ENCODE measurements at places on chromosomes 4 and X.
A peak's percentile ranks its signal among the peaks of the same experiment; 100 is the strongest.

- DNase-seq = no peak
These were observed 68.8 kb downstream of the RTL5 start for GRCh38 chrX:72062916-72063315.

DNA sequence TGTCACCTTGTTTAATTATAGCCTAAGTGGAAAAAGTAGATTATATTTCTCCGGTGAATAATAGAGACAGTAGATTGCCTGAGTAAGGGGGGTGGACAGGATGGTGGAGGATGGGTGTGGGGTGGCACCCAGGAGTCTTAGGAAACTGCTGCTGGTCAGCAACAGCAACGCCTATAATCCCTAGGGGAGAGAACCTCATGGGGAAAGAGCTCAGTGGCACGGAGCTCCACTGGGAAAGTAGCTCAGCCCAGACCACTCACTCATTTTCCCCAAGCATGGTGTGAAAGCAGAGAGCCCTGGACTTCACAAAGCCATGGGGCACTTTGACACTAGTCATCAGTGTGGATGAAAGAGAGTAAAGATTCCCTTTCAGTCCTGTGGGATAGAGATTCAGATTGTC is 31.1 kb downstream of the METTL14 start:
- DNase-seq = no peak

- no peak for DNase-seq
These were observed 31.7 kb upstream of the CRMP1 start for GRCh38 chr4:5924461-5925125.

DNA sequence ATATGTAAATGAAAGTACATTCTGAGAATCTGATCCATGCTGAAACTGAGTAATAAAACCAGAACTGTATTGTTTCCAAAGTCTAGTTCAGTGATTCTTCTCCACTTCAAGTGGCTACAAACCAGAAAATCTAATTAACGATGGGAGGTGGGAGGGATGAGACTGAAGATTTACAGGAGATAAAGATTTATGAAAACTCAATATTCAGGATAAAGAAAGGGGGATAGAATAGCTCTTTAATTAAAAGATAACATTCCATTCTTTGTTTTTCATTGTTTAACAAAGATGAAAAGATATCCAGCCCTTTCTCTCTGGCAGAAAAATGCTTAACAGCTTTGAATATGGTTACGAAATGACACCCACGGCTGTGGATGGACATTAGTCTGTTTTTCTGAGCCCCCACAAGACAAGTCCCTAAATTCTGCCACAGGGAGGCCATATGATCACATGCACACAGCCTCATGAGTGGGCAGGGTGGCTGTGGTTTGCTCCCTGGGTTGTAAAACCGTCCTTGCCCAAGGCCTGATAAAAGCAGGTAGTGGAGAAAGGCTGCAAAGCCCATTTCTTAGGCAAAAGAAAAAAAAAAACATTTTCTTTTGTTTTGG is 36.4 kb downstream of the TMEM150C start:
- peak; percentile 47 for DNase-seq

DNA sequence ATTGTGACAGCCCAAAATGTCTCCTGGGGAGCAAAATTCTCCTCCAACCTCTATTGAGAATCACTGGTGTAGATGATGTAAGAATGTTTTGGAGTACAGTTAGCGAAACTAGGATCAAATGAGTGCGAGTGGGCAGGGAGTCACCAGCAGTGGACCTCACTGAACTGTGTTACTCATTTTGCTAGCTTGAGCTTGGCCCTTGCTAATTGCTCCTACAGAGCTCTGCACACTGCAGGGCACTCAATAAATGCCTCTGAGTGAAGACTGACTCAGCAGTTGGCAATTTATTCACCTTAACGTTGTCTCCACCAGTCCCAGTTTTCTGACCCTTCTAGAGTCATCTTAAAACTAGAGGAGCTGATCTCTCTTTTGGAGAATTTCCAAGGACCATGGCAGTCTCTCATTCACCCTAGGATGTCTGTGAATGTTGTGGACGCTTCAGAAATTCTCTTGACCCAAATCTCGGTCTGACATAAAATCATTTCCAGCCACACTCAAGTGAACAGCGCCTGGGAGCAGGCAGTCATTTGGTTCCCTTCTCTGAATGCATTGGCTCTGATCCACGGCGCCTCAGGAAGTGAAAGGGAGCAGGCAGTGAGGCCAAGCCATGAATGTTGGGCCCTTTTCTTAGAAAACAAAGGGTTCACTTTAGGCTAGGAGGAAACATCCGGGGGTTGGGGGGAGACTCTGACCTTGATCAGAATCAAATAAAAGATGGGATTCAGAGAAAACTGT is 148.1 kb downstream of the NWD2 start:
- peak; percentile 9 for DNase-seq

DNA sequence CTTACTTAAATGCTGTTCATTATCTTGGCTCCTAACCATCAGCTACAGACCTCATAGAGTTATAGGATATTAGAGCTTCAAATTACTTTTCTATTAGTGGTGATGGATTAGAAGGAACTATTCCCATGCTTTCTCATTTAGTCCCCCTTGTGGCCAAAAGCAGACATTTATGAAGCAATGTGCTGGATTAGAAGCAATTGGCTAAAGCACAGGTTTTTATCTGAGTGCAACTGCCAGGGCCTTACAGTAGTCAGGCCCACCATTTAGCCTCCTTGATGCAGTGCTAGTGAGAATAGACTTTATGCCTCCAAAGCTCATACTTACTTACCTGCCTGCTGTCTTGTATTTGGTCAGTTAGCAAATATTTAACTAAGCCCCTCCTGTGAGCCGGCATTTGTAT is 93.0 kb downstream of the TSPAN7 start:
- DNase-seq = peak; percentile 25

DNA sequence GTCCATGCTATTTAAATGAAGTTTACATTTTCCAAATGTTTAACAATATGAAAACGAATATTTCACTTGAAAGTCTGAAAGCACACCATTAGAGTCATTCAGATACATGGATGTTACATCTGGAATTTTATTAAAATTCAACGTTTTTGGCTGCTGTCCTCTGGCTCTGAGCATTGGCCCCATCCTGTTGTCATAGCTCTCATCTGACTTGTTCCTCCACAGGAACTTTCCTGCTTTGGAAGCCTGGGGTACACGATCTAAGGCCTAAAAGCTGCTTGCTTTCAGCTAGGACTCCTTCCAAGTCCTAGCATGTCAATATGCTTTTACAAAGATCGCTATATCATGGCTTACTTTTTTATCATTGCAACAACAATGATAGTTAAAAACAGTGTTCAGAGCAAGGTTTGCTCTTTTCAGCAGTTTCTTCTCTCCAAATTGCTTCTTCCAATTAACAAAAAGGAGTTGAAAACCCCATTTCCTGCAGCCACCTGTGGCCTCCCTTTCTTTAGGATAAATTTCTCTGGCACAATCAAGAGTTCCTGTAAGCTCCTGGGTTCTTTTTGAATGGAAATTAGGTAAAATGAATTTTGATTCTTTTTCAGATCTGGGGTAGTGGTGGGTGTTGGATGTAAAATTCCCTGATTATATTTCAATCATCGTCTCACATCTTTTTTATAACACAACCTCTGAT is 413.4 kb upstream of the AGA start:
- DNase-seq = no peak

DNA sequence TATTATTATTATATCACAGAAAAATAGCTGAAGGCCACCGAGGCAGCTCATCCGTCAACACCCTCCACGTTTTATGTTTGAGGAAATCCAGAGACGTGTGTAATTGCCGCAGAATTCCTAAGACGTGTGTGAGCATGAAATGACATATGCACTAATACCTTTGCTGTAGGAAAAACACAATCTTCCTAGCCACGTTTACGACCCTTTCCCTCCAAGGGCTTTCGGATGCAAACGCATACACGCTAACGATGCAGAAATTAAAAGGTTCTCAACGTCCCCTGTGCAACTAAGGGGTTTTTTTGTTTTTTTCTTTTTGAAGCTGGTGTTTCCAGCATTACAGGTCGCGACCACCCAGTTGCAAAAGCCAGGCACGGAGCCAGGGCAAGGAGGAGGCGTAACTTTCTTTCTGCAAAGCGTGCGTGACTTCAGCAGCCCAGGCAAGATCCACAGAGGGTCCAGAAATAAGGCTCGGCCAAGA is 33.8 kb downstream of the CRLF2 start:
- DNase-seq = peak; percentile 74

DNA sequence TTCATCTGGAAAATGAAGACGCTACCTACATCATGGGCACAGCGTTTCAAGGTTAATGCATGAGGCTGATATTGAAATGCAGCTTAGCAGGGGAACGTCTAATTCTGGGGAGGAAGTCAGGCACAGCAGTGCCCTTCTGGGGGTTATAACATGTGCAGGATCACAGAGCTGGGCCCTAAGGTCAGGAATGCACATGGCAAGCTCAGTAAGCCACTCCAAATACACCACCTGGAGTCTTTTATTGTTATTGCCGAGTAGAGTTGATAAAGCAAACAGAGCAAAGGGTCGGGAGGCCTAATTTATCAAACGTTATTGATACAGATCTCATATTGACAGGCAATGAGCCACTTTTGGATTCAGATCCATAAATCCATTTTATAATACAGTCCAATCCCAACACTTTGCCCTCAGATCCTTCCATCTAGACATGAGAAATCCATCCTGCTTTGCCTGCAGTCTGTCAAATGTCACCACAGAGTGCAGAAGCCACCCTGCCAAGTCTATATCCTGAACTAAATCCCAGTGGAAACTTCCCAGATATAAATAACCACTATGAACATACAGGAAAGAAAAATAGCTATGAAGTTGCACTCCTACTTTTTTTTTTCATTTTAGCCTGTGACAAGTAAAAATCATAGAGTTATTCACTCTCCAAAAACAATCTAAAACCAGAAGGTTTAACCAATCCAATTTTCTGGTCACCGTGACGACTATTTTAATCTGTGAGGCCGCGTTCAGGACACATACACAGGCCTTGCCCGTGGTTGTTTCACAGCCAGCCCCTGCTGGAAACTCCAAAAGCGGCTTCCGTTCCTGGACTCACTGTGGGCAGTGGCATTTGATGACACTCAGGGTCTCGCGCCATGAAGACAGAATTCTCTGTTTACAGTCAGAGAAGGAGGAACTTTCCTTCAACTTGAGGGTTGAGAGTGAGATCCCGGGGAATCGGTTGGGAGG is 335.4 kb downstream of the DHX15 start:
- DNase-seq = no peak

GRCh38 chr4:137762591-137762990 is 230.3 kb upstream of the PCDH18 start:
- DNase-seq = no peak

- DNase-seq = no peak
These were observed 74.3 kb downstream of the CFAP299 start for GRCh38 chr4:80409809-80410208.

GRCh38 chrX:150212672-150213480 is 150.2 kb upstream of the MAMLD1 start:
- DNase-seq = no peak

DNA sequence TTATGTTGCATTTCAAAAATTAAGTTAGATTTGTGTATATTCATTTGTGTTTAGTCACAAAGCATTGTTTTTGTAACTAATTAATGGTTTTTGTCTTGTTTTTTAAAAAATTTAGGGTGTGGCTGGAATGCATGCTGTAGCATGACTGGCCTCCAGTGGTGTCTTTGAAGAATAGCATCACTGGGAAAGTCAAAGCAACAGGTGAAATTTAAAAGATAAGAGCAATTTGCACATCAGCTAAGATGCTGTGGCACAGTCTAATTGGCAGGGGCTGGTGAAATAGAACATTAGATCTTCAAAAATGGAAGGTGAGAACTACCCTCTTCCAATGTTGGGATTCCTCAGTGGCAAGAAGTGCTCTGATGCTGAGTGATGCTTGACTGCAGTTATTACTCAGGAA is 45.3 kb downstream of the ANK2 start:
- no peak for DNase-seq

DNA sequence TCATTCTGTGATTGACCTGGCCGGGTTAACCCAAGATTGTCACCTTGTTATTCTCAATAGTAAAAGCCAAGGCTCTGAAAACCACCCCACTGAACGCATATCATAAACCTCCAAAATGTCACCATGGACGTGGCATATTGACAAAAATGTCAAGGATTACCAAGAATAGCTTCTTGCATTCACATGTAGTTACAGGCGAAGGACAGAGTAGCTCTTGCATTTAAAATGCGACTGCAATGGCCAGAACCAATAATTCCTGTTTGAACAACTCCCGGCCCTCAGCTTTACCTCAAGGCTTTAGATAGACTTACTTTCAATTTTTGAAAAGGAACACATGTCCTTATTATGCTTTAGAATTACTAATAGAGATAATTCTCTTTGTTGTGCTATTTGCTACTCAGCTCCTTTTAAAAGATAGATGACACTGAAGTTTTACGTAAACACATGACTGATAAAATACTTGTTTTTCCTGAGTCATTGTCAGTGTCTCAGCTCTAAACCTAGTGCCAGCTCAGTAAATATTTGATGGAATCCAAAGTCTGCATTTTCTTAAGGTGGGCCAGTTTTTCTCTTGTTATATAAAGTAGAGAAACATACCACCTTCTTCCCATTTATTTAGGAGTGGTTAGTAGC is 66.3 kb downstream of the CLDN34 start:
- no peak for DNase-seq

- no peak for DNase-seq
These were observed 12.4 kb downstream of the TNIP2 start for GRCh38 chr4:2743518-2744445.

- DNase-seq = no peak
These were observed 10.2 kb upstream of the ADH1C start for GRCh38 chr4:99362768-99363167.

DNA sequence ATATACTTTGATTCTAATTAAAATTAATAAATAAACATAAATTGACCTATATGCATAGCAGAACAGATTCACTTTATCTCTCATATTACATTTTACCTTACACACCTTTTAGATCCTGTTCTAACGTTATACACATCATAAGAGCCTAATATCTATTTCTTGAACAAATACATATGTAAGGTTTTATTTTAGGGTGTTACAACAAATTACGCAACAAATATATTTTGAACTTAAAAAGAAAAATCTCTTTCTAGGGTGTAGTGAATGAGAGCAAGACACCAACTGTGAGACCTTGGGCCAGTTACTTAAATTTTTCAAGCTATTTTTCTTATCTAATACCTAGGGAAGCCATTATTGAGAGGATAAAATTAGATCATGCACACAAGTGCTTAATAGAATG is 191.2 kb downstream of the CFAP299 start:
- DNase-seq = no peak

GRCh38 chr4:180925805-180926204 is 1317.4 kb upstream of the TENM3 start:
- no peak for DNase-seq

DNA sequence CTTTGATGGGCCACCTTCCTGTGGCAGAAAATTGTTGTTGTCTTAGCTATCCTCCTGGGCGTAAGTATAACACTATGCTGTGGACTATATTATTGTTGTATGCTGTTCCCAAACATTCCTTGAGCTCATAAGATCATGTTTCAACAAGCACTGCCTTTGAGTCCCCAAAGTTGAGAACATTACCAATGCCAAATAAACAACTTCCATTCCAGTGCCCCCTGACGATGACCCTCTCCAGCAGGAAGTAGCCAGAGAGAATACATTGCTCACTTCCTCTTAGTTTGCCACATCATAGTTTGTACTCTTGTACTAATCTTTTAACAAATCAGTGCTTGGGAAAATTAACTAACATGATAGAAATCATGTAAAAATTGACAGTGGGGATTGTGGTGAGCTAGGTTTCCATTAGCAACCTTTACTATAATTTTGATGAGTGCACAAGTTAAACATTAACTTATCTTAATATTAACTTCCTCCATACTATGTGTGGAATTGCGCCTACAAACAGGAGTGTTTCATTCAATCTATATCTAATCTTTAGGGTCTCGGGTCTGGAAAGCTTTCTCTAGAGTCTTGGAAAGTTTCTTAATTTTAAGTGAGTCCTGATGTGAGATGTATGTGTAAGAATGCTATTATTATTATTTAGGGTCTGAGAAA is 20.3 kb upstream of the DHX15 start:
- no peak for DNase-seq
